ENCODE measurements at places on chromosomes 1 and 21.

GRCh38 chr1:210250998-210251679 lies 18.5 kb downstream of the SERTAD4 start:
- no peak for DNase-seq

- no peak for DNase-seq
Measured at GRCh38 chr1:24255226-24255625, 63.9 kb upstream of the GRHL3 start.

DNA sequence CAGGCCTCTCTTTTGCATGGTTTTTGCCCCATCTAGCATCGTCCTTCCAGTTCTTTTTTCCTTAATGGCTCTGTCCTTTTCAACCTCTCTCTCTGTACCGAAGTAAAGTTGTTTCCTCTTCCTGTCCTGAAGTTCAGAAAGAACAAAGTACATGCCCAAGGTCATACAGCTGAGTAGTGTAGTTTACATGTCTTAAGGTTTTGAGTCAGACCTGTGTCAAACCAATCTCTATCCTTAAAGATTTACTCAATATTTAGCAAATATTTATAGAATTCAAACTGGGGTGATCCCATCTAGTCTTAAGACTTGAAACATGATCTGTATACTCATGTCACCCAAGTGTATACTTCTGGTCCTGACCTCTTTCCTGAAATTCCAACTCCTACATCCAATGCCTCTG lies 118.7 kb upstream of the SGIP1 start:
- DNase-seq = no peak

- no peak for DNase-seq
Measured at GRCh38 chr1:168842916-168843315, 113.9 kb upstream of the DPT start.

DNA sequence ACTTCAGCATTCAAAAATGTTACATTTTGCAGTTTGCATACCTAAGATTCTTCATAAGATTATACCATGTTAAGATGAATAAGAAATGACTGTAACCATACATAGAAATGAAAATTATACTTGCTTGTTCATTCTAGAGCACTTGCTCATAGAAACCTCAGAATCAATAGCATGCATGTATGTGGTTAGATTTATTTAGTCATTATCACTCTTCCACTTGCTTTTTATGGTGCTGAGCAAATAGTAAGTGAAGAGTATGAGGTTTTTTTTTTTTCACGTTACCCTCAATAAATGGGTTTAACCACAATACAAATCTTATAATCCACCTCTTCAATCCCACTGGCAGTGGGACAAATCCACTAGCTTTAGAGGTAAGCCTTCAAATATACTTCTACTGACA lies 84.7 kb downstream of the LRRC53 start:
- DNase-seq = no peak

- DNase-seq = peak; percentile 36
Measured at GRCh38 chr1:205229399-205229871, 1.7 kb downstream of the TMCC2 start.

- no peak for DNase-seq
Measured at GRCh38 chr1:147542569-147542897, 1.2 kb downstream of the BCL9 start.

GRCh38 chr1:5447503-5447960 lies 544.7 kb downstream of the NPHP4 start:
- no peak for DNase-seq

DNA sequence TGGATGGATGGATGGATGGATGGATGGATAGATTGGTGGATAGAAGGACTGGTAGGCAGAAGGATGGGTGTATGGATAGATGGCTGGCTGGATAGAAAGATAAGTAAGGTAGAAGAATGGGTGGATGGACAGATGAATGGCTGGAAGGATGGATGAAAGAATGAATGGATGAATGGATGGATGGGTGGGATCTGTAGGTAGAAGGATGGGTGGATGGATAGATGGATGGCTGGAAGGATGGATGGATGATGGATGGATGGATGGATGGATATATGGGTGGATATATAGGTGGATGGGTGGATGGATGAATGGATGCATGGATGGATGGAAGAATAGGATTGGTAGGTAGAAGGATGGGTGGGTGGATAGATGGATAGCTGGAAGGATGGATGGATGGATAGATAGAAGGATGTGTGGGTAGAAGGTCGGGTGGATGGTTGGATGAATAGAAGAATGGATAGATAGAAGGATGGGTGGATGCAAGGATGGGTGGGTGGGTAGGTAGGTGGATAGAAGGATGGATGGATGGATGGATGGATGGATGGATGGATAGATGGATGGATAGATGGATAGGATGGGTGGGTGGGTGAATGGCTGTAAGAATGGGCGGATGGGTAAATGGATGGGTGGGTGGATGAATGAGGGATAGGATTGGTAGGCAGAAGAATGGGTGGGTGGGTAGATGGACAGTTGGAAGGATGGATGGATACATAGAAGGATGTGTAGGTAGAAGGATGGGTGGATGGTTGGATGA lies 7.5 kb downstream of the MASP2 start:
- DNase-seq = no peak

DNA sequence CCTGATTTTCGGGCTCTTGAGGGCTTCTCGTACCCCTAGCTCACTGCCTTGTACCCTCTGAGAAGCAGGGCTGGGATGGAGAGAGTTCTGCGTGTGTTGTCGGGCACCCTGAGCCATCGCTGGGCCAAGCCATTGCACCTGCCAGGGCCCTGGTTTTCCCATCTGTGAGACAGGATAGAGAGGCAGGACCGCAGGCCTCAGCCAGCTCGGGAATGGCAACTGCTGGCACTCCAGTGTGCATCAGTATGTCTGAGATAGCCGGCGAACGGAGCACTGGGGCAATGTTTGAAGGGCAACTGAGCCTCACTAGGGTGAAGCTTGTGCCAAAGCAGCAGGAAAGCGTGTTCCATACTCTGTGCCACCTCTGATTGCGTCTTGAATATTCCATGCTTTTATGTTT lies 66.9 kb downstream of the TENT5C start:
- DNase-seq = no peak

DNA sequence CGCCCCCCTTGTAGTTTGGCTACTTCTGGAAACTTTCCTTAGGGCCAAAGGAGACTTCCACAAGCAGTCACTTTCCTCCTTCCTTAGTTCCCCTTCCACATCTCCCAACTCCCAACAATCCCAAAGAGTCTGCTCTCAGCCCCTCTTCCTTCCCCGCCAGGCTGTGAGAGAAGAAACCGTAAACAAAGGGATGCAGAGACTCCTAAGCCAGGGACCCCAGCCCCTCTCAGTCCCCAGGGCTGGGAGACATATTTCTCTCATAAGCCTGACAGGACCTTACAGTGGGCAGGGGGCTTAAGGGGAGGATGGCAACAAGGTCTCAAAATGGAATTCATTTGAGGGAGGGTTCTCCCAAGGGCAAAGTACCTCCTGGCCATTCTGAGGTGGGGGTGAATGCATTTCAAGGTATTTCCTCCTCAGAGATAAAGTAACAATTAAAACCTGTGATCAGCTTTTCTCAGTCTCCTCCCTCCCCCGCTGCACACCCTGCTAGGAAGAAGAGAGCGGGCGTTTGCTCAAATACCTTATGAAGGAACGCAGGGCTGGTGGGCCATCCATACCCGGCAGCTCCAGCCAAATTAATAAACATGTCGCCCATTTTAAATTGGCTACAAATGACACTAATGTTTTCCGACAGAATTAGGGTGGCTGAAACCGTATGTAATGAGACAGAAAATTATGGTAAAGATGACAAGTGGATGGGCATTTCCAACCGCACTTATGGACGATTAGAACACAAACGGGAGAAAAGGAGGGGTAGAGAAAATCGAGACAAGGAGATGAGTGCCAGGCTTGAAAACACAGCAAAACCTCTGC lies 4.0 kb downstream of the BARHL2 start:
- DNase-seq = no peak

DNA sequence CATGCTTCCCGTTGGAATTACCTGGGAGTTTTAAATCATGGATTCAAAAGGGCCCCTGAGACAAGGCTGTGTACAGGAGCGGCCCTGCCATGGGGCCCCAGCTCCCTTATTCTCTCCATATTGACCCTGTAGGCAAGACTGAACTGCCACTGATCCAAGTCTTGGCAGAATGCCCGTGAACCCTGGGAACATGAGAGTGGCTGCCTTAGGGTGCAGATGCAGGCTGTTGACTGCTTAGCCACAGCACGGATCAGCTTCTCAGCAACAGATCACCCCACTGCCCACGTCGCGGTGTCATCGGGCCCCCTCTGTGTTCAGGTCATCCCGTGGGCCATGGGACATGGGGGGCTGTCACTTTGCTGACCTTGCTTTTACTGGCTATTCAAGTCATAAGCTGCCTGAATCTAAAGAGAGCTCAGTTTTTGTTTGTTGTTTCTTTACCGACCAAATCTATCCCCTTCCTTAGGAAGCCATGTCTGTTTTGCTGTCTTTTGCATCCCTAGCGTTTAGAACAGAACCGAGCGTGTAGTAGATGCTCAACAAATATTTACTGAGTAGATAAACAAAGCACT lies 83.4 kb downstream of the MATN1 start:
- no peak for DNase-seq

DNA sequence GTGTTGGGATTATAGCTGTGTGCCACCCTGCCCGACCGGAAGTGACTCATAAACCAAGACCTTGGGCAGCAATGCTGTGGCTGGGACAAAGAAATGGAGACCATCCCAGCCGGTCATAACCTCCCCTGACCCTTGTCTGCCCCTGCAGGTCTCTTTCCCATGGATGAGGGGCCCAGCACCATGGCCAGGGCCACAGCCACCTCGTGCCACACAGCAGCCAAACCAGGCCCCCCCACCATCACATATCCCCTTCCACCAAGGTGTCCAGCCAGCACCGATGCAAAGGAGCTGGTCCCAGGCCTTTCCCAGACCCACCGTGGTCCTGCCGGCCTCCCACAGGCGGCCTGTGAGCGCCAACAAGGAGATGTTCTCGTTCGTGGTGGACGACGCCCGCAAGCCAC lies 42.2 kb downstream of the FHAD1 start:
- DNase-seq = no peak

GRCh38 chr1:145716641-145717345 lies 2.5 kb upstream of the CD160 start:
- DNase-seq = no peak

- peak; percentile 66 for DNase-seq
Measured at GRCh38 chr1:111139324-111139955, 453 bp downstream of the DRAM2 start.

- no peak for DNase-seq
Measured at GRCh38 chr1:61781151-61781550, 38.9 kb downstream of the PATJ start.

DNA sequence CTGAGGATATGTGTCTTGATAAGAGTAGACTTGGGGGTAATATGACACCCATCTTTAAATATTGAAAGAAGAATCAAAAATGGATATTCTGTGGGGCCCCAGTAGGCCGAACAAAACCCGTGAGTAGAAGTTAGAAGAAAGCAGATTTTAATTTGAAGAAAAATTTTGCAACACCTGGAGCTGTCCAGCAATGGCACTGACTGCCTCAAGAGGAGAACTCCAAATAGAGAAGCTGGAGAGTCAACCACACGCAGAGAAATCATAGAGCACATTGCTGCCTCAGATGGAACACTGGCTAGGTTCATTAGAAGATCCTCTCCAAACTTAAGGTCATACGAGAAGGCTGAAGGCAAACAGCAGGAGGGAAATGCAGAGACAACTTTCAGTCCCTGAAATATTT lies 6.8 kb downstream of the NHLH1 start:
- DNase-seq = peak; percentile 33

DNA sequence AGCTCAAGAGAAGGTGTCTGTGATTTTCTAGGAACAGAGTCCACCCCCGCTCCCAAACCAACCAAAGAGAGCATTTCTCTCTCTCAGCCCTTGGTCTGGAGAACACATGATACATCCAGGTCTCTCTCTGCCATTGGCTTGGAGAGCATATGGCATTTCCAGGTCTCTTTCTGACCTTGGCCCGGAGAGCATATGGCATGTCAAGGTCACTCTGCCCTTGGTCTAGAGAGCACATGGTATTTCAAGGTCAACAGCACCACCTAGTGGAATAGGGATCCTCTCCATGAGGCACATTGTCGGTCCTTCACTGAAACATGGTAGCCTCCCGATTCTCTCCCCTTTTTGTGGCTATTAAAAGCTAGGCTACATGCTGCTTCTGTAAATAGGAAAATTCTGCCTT lies 437.7 kb upstream of the OLFM3 start:
- DNase-seq = peak; percentile 3

DNA sequence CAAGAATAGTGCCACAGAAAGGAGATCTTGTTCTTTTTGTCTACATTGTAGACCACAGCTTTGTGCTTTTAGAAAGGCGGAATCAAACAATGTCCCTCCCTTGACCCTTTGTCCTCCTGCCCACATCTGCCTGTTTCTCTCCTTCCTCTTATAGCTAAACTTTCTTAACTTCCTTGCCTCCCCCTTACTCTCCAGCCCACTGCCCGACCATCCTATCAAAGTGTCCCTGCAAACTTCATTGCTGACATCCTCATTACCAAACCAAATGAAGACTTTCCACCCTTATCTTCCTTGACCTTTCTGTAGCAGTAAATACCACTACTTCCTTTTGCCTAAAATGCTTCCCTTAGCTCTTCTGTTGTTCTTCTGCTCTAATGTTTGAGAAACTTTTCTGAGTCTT lies 5.0 kb downstream of the SELP start:
- no peak for DNase-seq

DNA sequence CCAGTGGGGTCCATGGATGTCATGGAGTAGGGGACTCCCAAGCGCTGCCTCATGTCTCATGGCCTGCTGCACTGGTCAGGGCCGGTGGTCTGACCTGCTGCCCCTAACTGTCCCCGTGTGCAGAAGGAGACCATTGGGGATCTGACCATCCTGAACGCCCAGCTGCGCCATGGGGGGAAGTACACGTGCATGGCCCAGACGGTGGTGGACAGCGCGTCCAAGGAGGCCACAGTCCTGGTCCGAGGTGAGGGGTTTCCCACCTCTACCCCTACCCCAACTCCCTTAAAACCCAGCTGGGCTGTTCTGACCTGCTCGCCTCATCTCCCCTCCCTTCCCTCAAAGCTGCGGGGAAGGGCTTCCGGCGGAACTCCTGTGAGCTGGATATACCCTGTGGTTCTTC lies 18.6 kb downstream of the TMEM81 start:
- DNase-seq = no peak

GRCh38 chr21:38777531-38777930 lies 28.2 kb upstream of the ETS2 start:
- no peak for DNase-seq

DNA sequence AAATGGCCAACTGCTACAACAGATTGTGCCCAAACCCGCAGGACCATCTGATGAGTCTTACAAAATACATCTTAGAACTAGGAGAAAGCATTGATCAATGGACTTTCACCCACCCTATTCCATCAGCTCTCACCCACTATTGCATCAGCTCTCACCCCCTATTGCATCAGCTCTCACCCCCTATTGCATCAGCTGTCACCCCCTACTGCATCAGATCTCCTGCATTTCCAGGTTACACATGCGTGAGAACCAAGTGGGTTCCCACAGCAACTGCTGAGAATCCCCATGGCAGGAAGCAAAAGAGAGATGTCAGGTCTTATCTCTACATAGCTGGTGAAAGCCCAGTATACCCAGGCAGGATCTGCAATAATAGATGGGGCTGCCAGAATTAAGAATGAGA lies 533.5 kb downstream of the LTN1 start:
- DNase-seq = no peak

DNA sequence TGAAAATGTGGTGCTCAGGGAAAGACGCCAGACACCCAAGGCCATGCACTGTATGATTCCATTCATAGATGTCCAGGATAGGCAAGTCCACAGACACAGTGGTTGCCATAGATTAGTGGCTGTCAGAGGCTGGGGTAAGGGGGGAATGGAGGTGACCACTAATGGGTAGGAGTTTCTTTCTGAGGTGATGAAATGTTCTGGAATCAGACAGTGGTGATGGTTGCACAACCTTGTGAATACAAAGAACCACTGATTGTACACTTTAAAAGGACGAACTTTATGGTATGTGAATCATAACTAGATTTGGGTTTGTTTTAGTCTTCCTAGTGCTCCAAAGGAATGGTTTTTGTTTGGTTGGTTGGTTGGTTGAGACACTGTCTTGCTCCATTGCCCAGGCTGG lies 51.7 kb downstream of the PRAMEF20 start:
- DNase-seq = peak; percentile 33

Data from fibroblast of pulmonary artery (primary cell).